ENCODE measurements at places on chromosomes 11 and 22.

DNA sequence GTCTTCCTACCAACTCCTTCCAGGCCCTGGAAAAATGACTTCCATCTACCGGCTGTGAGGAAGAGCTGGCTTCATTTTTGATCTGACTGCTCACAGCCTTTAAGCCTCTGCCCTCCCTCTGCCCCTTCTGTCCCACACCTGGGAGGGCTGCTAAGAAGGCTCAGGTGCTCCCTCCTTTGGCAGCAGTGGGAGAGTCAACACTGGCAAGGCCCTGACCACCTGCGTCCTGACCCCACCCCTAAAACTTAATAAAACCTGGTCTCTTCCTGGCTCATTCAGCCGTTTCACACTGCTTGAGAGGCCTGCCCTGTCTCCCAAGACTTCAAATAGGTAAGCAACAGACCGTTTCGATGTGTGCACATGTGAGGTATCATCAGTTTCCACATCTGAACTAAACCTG is 52.1 kb upstream of the NFRKB start:
- DNase-seq = no peak

DNA sequence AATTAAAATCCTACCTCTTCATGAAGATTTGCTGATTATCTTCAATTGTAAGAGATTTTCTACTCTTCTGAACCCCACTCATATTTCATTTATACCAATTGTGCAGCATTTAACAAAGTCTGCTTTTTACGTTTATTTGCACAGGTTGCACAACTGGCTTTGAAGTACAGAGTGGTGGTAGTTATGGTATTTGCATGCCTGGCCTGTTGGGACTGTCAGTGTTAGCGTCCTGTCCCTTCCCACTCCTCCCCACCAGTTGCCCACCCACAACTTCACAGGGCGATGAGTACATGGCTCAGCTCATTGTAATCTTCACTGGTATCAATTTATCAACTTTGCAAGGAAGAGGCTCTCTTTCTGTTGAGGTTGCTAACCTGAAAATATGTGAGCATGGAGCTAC is 372.3 kb downstream of the AASDHPPT start:
- DNase-seq = no peak

DNA sequence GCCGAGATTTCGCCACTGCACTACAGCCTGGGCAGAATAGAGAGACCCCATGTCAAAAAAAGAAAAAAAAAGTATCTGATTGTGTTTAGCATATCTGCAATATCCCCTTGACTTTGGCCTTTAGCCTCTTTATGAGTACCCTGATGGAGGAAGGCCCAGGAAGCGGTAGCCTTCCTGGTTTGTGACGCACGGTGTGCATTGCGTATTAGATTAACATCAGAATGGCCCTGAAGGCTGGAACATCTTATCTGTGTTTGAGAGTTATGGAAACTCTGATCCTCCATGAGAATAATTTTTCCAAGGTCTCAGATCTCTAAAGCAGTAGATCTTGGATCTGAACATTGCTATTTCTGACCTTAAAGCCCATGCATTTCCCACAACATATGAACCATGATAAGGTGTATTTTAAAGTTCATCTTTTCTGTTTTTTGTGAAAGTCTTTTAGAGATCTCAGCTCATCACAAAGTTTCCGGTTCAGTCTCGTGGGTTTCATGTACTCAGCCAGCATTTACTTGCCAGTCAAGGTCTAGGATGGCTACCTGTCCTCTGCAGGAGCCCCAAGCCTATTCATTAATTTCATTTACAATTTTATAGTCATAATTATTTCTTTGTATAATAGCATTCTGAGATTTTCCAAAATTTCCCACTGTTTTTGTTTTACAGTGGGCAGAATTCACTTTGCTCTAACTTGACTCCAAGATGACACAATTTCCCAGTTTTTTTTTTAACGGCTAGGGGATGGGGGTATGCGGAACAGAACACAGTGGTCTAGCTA is 605 bp upstream of the FDX1 start:
- no peak for DNase-seq

DNA sequence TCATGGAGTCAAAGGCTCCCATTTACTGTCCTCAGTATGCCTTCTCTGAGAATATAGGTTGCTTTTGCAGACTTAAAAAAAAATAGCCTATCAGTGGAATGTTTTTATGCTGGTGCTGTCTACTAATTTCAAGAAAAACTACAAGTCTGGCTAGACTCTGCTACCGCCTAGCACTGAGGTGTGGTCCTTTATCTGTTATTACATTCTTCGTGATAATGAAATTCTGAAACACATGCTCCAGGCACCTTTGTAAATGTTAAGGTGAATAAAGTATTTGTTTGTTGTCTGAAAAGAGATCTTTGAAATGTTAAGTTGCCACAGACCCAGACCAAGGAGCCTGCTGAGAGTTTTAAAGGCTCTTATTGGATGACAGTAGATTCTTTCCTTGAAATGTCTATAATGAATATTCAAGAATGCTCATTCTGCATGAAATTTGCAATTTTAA is 95.3 kb downstream of the DBX1 start:
- no peak for DNase-seq

DNA sequence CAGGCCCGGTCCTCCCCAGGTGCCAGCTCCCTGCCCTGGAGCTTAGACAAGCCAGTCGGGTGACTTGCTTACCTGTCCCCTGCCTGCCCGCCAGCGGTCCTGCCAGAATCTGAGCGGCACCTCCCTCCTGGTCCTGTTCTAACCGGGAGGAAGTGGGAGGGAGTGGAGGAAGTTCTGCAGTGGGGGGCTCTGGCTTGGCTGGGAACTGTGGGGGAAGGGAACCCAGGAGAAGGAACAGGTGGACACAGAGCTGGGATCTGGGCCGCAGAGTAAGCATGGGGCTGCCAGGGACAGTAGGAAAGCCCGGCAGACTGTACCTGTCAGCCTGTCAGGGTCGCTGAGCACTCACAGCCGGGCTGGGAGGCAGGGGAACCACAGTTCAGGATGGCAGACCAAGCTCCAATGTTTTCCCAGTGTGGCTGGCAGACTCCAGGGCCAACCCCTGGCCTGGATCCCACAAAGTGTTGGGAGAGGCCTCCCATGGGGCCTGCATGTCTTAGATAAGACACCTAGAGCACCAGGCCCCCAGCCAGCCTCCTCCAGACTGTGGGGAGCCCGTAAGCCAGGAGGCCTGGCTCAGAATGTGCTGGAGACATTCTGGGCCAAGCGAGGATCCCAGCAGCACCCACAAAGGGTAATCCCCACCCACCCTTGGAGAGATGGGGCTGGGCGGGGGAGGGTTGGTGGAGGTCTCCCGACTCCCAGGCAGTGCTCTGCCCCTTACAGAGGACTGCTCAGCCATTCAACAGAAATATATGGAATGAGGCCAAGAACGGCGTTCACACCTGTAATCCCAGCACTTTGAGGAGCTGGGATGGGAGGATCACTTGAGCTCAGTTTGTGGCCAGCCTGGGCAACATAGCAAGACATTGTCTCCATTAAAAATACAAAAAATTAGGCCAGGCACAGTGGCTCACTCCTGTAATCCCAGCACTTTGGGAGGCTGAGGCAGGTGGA is 2.3 kb downstream of the CYB5R3 start:
- DNase-seq = no peak

- no peak for DNase-seq
These were observed 37.4 kb downstream of the CSRP3 start for GRCh38 chr11:19164230-19164855.

- DNase-seq = no peak
These were observed 4.1 kb downstream of the BRMS1 start for GRCh38 chr11:66340596-66341501.

GRCh38 chr11:71482746-71483364 is 29.9 kb downstream of the NADSYN1 start:
- no peak for DNase-seq

- no peak for DNase-seq
These were observed at the start of gene UPK2 for GRCh38 chr11:118956094-118956846. UPK2 (plus strand) TSS chr11:118956298; CDS start chr11:118956351, 53 bp downstream.

DNA sequence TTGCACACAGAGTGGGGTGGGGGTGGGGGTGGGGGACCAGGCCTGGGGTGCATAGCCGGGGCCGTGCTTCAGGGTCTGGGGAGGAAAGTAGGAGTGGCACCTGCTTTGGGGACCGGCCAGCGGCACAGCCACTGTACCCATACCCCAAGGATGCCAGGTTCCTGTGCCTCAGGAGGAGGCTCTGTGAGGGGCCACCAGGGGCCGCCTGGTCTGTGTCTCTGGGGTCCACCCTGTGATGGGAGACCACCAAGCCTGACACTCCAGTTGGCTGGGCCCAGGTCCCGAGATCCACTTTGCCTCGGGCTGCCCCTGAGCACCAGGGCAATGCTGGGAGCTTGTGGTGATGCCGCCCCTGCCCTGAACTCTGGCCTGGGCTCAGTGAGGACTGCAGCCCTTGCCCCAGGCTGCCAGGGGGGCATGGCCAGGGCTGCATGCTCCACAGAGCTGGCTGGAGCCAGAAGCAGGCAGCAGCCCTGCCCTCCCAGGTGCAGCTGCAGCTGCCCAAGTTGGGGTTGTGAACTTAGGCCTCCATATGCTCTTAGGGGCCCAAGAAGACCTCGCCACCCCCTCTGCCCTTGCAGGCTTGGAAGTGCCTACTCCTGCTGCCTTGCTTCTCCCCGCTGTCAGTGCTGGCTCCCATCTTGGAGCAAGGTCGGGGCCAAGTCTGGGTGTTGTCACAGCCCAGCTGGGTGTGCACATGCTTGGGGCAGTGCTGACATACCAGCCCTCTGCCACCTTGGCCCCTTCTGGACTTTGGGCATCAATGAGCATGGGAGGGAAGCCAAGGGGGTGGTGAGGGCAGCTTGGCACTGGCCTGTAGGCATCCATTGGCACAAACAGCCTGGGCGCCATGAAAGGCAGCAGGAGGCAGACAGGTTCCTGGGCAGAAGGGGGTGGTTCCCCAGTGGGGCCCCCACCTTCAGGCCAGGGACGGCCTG is 123.3 kb upstream of the THY1 start:
- no peak for DNase-seq

GRCh38 chr22:39317775-39318506 is 1.5 kb downstream of the RPL3 start:
- no peak for DNase-seq

DNA sequence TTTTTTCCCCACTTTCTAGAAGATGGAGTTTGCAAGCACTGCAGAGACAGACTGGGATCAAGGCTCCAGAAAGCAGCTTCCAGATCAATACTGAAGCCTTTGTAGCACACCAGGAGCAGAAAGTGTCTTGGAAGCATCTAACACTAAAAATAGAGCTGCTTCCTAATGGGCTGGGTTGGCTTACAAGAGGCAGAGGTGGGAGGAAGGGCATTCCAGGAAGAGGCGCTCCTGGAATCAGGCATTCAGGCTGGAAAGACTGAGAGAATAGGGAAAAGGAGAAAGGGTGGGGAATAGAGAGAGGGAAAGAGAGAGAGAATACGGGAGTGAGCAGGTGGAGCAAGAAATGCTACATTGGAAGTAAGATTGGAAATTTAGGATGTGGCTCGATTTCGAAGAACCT is 395.9 kb downstream of the OPCML start:
- DNase-seq = no peak

DNA sequence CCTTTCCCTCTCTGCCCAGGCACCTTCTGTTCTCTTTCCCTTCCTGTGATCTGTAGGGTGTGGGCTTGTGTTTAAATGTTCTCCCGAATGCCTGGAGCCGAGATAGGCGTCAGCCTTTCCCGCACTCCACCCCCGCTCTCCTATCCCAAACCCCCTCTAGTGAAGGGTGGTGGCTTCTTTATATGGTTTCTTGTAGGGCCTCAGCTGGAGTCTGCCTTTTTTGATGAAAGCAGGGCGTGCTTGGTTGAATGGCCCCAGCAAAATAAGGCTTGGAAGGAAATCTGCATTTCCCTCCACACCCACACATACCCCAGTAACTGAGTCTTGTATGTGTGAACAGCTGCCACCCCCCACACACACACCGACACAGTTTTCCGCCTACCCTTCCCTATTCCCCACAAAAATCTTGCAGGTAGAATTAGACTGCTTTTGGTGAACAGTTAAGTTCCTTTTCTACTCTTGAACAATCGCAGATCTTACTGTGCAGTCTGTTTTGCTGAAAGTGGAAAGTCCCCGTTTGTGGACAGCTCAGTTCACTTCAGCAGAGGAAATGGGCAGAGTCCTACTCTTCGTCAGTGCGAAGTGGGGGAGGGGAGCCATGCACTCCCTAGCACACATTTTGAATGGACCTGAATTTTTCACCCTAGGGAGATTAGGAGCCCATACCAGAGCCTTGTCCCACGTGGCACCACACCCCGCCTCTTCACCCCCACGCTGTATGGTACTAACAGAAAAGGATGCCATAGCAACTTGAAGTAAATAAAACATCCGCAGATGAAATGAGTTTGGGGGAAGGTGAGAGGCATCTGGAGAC is 25.5 kb upstream of the GRK2 start:
- no peak for DNase-seq
